T-helper 2 cell (primary cell): ENCODE measurements at places on chromosomes 16 and 17.

GRCh38 chr16:55341681-55342080 lies 17.7 kb downstream of the IRX6 start:
- no peak for DNase-seq

DNA sequence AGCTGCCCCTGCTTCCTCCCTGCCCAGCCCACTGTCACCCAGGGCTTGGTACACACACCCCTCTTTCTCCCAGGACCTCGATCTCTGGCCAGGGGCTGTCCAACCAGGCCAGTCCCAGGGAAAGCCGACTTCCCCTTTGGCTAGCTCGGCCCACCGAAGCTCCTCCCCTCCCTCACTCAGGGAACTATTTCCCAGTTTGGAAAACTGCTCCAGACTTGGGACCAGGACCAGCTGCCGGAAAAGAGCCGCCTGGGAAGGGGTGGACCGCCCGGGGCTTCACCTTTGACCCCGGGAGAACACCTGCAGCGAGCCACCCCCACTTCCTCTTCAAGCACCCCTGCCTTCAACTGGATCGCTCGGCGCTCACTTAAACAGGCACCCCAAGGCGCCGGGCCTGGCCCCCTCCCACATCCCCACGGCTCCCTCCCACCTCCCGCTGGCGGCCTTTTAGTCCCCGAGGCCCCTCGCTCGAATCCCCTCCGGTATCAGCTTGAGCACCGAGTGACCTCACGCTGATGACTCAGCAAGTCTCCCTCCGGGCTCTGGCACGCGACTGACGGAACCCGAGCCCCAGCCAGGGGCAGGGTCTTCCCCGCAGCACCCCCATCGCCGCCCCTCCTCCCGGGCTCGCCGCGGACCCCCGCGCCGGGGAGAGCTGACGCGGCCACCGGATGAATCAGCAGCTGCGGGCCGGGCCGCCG lies 934 bp downstream of the MAFG start:
- peak; percentile 35 for DNase-seq

- DNase-seq, result peak; percentile 65
Measured at GRCh38 chr16:31063843-31064611, 10.0 kb downstream of the ZNF668 start.

- no peak for DNase-seq
Measured at GRCh38 chr16:8961811-8962390, 1.8 kb downstream of the USP7 start.

- DNase-seq, result peak; percentile 17
Measured at GRCh38 chr16:23557779-23558702, 514 bp downstream of the UBFD1 start.

GRCh38 chr17:64064331-64064730 lies 43.9 kb upstream of the ICAM2 start:
- no peak for DNase-seq

DNA sequence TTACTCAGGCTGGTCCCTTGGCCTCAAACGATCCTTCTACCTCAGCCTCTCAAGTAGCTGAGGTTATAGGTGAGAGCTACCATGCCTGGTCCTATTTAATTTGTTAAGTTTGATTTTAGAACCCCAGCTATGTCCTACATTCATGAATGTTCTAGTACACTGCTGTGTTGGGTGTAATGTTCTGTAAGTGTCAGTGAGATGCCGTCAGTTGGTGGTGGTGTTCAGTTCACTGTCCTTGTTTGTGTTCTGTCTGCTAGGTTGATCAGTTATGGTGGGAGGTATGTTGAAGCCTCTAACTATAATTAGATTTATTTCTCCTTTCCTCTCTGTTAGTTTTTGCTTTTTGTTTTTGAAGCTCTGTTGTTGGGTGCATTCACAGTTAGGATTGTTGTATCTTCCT lies 8.3 kb downstream of the IST1 start:
- DNase-seq, result no peak

DNA sequence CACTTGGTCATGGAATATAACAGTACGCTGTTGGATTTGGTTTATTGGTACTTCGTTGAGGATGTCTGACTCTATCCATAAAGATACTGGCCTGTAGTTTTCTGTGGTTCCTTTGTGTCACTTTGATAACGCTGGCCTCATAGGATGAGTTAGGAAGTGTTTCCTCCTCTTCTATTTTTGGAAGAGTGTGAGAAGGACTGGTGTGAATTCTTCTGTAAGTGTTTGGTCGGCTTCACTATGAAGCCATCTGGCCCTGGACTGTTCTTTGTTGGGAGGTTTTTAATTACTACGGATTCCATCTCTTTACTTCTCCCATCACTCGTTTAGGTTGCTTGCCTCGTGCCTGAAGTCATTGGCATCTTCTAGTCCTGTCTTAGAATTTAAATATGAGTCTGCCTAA lies 117.3 kb downstream of the OR1D5 start:
- no peak for DNase-seq

DNA sequence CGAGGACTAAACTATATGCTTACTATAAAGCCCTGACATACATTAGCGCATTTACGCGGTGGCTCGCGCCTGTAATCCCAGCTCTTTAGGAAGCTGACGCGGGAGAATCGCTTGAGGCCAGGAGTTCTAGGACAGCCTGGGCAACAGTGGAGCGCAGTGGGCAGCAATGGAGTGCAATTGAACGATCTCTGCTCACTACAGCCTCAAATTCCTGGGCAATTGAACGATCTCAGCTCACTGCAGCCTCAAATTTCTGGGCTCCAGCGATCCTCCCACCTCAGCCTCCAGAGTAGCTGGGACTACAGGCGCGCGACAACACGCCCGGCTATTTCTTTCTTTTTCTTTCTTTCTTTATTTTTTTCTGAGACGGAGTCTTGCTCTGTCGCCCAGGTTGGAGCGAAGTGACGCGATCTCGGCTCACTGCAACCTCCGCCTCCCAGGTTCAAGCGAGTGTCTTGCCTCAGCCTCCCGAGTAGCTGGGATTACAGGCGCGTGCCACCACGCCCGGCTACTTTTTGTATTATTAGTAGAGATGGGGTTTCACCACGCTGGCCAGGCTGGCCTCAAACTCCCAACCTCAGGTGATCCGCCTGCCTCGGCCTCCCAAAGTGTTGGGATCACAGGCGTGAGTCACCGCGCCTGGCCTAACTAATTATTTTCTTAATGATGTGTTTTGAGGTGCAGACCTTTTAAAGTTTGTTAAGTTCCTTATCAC lies 506 bp upstream of the COG7 start:
- DNase-seq, result no peak

- no peak for DNase-seq
Measured at GRCh38 chr17:16129441-16130205, 85.7 kb downstream of the NCOR1 start.

GRCh38 chr17:20938244-20938643 lies 104.6 kb downstream of the USP22 start:
- no peak for DNase-seq

GRCh38 chr16:67396159-67397035 lies 3.1 kb upstream of the TPPP3 start:
- DNase-seq, result no peak

GRCh38 chr16:85981826-85982562 lies 83.0 kb downstream of the IRF8 start:
- DNase-seq, result no peak

GRCh38 chr17:37194208-37194607 lies 181.6 kb upstream of the C17orf78 start:
- DNase-seq, result no peak

DNA sequence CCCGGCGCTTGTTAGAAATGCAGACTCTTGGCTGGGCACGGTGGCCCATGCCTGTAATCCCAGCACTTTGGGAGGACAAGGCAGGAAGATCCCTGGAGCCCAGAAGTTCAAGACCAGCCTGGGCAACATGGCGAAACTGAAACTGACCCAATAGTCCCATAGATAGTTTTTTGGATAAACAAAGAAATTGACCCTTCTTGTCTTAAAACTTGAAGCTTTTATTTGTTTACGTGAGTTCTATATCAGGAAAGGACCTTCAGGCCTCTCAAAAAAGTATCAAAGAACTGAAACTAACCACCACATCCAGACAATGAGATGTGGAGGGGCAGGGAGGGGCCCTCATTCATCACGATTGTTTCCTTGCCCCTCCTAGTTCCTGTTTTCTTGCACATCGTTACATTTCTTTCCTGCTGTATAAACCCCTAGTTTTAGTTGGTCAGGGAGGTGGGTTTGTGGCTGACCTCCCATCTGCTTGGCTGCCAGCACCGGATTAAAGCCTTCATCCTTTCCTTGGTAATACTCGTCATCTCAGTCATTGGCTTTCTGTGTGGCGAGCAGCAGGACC lies 29.9 kb upstream of the PRM1 start:
- no peak for DNase-seq

GRCh38 chr17:49906531-49907136 lies 58.8 kb upstream of the TAC4 start:
- DNase-seq, result no peak

DNA sequence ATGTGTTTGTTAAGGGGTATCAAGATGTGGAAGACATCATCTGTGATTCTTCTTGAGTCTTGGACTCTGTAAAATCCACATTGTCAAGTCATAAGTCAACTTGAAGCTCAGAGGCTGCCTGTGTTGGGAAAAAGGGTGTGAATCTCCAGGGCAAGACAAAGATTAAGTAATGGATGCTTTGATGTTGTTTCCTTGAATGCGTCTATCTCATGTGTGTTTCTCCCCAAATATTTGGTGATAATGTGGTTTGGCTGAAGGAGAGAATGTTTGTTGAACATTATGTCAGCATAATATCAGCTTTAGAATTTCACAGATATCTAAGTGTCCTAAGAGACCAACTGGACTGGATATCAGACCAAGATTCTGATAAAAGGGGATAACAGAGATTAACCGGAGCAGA lies 24.1 kb upstream of the KCNJ16 start:
- no peak for DNase-seq
